AG04450 (cell line): ENCODE measurements at places on chromosomes 6 and 20. TPM values are rescaled to one million over a fixed set of nuclear protein-coding genes. Genes with fewer than 3 reads are reported as not detected.

- no peak for DNase-seq
Observed at GRCh38 chr20:38179846-38180245, 14.8 kb upstream of the TGM2 start.

GRCh38 chr6:104123227-104123626 is 736.5 kb downstream of the HACE1 start:
- DNase-seq, result no peak

GRCh38 chr6:112640891-112641290 is 293.8 kb downstream of the RFPL4B start:
- no peak for DNase-seq

Gene CST2
- not detected in 2 replicates for polyA plus RNA-seq

Gene ADAM33
- polyA plus RNA-seq, result 16.3 and 18.3 TPM in 2 replicates
